ENCODE measurements at places on chromosomes 2 and 18.

- no peak for DNase-seq
Observed at GRCh38 chr18:62017618-62018017, 124.8 kb upstream of the RNF152 start.

GRCh38 chr2:112936927-112937232, 25.9 kb downstream of the IL37 start:
- DNase-seq: no peak

DNA sequence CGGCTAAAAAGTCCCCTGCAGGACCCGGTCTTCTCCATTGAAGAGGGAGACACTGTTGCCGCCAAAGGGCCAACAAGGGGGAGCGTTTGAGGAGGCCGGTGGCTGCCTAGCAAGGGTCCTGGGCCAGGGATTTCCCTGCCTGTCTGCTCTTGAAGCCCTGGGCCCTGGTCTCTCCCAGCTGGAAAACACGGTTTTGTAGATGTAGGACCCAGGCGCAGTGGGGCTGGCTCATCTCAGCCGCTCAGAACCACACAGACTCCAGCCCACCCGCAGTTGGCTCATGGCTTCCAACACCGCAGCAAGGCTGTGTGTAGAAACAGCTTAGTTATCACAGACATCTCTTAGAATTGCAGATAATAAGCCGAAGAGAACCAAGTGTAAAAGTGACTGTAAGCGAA, 57.1 kb upstream of the TWIST2 start:
- no peak for DNase-seq

DNA sequence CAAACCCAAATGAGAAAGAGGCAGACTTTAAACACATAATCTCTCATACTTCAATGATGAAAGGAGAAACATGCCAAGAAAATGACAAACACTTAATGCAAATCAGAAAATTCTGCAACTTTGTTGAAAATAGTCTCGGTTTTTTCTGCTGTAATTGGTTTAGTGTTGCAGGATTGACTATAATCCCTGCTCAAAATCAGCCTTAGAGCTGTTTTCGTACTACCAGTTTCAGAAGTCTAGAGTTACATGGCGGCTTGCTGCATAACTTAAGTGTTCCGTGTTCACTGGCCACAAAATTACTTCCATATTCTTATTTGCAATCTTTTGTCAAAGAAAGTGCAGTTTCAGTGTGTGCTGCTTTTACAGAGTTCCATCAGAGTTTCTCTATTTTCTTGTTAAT, 48.9 kb upstream of the ITGAV start:
- no peak for DNase-seq

GRCh38 chr2:39780825-39781600, 2.0 kb upstream of the THUMPD2 start:
- DNase-seq: no peak

DNA sequence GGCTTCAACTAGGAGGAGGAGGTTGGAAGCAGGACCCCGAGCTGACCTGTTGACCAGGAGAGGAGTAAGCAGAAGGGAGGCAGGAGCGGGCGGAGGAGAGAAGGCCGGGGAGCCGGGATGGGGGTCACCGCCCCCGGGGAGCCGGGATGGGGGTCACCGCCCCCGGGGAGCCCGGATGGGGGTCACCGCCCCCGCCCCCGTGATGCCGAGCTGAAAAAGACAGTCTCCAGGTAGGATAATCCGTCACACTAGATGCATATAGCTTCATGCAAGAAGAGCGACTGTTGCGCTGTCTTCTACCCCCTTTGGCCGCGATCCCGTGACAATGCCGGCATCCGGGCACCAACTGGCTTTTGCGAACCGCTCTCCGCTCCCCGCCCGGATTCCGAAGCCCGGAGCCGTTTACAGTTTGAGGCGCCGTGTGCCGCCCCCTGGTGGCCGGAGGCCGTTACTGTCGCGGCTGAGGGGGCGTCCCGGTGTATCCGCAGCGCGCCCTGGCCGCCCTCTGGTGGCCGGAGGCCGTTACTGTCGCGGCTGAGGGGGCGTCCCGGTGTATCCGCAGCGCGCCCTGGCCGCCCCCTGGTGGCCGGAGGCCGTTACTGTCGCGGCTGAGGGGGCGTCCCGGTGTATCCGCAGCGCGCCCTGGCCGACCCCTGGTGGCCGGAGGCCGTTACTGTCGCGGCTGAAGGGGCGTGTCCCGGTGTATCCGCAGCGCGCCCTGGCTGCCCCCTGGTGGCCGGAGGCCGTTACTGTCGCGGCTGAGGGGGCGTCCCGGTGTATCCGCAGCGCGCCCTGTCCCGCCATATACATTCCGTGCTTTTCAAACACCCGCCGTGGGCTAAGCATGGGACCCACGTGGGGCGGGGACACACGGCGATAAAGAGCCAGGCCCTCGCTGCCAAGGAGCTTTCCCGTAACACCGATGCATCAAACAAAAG, 89.6 kb downstream of the ACTR3 start:
- no peak for DNase-seq

DNA sequence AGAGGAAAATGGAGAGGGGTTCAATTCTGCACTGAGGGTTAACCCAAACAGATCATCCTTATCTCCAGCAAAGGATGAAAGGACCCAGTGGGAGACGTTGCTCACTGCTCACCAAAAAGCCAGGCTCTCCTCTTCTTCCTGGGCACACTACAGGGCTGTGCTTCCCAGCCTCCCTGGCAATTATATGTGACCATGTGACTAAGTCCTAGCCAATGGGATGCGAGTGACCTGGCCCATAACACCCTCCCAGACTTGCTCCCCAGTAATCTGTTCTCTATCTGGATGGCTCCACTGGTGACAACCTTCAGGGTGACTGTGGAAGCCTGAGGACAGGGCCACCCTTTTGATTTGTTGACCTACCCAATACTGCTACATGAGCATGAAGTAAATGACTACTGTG, 10.9 kb upstream of the PRKCE start:
- DNase-seq: no peak

DNA sequence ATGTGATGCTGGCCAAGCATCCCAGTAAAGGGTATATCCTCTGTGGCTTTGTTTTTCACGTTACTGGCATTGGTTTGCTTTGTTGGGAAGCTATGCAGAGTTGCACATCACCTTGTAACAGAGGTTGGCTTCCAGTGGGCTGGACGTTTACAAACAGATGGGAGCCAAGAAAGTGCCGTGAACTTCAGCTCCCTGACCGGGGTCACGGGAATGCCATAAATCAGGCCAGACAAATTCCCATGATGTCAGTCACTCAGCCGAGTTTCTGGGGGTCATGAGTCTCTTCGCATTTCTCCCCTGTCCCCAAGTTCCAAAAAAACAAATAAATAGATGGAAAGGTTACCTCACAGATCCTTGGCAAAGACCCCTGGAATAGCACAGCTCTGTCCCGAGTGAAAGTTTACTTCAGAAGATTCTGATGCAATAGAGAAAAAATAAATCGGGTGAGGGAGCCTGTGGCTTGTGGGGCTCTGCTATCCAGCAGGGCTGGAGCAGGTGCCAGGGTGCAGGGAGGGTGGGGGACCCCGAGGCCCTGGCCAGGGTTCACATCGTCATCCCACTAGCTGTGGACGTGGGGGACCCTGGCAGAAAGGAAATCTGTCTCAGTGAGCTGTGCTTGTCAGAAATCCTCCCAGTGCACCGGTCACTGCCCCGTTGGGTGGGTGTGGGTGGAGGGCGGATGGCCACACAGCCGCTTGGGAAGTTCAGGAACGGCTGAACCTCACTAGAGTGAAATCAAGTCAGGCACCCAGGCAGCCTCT, 27.8 kb downstream of the TWIST2 start:
- no peak for DNase-seq

GRCh38 chr18:35376742-35377695, at the start of gene ZNF396:
ZNF396 (minus strand) TSS chr18:35377337; CDS start chr18:35374292, 3,045 bp downstream.
- peak; percentile 42 for DNase-seq

DNA sequence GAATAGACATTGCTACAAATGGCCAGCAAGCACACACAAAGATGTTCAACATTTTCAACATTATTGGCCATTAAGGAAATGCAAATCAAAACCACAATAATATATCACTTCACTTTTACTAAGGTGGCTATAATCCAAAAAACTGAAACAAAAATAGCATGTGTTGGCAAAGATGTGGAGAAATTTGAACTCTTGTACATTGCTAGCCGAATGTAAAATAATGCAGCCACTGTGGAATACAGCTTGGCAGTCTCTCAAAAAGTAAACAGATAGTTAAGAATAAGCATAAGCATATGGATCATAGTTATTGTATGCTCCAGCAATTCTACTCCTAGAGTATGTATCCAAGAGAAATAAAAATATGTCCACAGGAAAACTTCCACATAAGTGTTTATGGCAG, 192.5 kb downstream of the EN1 start:
- DNase-seq: no peak

DNA sequence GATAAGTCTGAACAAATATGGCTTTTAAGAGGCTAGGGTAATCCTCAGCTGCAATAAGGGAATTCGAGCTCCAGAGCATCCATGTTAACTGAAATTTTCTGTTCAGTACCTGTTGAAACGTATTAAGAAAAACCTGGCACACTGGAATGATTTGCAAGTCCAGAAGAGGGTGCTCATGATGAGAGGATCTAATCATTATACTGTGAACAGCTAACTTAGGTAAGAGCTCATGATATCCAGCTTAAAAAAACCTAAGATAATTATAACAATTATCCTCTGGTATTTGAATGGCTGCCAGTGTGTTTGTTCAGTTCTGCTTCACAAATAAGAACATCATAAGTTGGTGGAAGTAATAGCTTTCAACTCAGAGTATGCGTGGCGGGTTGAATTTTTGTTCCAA, 1118.3 kb upstream of the DDX18 start:
- no peak for DNase-seq

- peak; percentile 28 for DNase-seq
Observed at GRCh38 chr2:157625296-157625695, 3.4 kb downstream of the ACVR1C start.

DNA sequence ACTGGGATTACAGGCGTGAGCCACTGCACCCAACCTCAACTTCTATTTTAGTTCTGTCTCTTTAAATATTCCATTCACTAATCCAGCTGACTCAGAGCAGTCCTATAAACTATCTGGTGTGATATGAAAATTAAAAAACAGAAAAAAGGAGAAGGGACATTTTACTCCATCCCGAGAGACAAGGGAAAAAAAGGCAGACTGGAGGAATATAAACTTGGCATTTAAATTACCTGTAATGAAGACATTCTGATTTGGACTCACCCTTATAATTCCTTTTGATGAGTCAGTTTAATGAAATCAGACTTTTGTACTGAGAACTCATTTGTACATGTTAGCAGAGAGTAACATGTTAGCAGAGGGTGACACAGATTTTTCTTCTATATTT, 74.8 kb upstream of the RIOK3 start:
- DNase-seq: no peak

GRCh38 chr2:128273469-128274081, 45.1 kb downstream of the HS6ST1 start:
- no peak for DNase-seq

DNA sequence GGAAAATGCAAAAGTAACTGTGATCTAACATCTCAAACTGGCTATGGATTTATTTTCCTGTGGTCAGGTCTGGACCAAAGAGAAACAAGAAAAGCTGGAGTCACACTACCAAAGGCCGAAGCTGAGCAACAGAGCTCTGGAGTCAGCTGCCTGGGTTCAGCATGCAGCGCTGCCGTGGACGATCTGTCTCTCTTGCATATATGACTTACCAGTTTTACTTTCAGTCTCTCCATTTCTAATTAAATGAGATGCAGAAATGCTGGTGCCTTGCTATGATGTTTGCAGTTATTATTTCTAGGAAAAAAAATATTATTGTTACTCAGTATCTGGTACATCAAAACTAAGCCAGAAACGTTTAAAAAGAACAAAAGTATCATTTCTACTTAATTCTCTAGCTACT, 813.2 kb downstream of the RNF144A start:
- DNase-seq: no peak

DNA sequence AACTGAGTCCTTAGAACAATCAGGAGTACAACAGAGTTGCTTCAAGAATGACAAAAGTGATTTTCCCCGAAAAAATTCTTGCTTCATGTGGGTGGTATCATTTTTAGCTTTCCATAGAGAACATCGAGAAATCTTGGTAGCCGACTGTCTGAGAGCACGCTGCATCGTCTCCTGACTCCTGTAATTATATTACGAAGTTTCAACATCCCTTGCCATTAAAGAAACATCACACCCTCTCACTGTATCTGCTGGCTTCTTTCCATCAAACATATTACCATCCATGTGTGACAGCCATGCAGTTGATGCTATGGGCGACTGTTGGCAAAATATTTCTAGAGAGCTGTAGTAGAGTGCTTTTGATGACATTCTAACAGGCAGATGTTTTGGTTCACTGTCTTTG, 311.2 kb downstream of the CMPK2 start:
- no peak for DNase-seq

GRCh38 chr2:15425712-15426111, 135.4 kb downstream of the NBAS start:
- DNase-seq: no peak

All from pons (tissue), 1 donor.